Caco-2 (cell line): ENCODE measurements at places on chromosomes 7 and 10.

- peak; percentile 97 for DNase-seq
Measured at GRCh38 chr7:65872776-65873581, at the start of gene VKORC1L1. Gene VKORC1L1 (plus strand): TSS chr7:65873074. CDS start chr7:65873372, 298 bp downstream.

DNA sequence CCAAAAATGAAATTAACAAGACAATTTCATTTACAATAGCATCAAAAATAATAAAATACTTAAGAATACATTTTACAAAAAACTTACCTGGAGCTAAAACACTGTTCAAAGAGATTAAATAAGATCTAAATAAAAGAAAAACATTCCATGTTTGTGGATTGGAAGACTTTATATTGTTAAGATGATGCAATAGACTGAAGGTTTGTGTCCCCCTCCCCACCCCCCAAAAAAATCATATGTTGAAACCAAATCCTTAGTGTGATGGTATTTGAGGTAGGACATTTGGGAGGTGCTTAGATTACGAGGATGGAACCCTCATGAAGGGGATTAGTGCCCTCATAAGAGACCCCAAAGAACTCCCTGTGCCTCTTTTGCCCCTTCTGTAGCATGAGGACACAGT, 117.6 kb downstream of the ZNF467 start:
- no peak for DNase-seq

DNA sequence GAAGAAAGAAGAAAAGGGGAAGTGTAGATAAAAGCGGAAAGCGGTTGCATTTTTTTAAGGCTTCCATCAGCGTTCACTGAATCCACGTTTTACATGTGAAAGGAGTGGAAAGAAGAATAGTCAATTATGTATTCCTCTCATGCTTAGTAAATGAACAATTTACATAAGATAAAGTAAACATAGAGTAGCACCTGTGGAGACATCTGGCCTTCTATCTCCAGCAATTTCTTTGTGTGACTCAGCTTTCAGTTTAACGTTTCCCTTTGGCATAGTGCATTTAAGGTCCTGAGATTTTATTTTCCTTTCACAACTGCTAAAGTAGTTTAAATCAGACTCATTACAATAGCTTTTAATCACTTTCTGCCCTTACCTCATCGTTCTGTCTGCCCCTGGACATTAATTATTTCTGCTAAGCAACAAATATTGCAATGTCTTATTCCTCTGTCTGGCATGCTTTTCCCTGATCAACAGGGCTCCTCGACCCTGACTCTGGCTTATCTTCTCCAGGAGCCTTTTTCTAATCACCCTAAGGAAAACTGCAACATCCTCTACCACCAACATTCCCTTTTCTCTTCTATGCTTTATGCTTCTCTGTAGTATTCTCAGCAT, 383.5 kb upstream of the VWC2 start:
- no peak for DNase-seq

DNA sequence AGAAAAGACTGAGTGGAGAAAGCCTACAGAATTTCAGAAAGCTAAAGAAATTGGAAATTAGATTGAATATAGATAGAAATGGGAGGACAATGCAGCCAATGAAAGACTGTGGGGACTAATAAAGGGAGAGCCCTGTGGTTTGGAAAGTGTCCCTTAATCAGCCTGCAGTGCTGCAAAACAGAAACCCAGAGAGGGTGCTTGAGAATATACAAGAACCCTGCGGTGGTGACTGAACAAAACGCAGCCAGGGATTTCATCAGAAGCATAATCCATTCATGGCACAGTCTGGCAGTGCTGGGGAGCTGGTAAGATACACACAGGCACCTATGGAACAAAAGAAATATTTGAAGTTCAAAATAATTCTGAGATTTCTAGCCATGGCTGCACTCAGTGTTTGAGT, 19.1 kb downstream of the CEP41 start:
- DNase-seq = no peak

DNA sequence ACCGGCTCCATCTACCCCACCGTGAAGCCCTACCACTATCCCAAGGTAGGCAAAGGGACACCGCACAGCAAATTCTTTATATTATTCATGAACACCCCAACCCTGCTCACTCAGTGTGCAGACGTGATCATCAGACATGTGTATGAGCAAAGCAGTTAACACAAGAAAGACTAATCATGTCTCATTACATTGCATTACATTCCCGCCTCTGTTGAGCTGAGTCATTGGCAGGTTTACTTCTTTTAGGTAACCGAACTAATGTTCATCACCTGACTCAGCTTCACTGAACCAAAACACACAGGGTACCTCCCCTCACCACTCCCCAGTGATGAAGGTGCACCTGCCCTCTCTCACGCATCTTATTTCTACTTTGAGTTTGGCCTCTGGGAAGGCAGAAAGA, 233.4 kb downstream of the PAXIP1 start:
- DNase-seq = no peak

- DNase-seq = no peak
Measured at GRCh38 chr10:122285506-122286444, 14.7 kb downstream of the BTBD16 start.

DNA sequence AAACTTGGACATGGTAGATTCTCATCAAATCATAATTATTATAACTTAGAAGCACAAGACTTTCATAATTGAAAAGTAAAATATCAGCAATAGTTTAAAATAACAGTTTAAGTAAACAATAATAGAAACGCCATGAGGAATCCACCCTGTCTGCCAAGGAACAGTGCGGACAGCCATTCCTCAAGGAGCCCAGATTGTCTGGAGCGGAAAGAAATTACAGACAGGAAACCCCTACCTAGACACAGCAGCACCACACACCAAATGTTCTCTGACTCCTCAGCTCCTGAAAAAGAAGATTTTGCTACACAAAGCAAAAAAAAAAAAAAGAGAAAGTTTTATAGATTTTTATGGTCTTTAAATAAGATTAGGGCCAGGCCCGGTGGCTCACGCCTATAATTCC, 21.5 kb upstream of the SEC61G start:
- DNase-seq = no peak

DNA sequence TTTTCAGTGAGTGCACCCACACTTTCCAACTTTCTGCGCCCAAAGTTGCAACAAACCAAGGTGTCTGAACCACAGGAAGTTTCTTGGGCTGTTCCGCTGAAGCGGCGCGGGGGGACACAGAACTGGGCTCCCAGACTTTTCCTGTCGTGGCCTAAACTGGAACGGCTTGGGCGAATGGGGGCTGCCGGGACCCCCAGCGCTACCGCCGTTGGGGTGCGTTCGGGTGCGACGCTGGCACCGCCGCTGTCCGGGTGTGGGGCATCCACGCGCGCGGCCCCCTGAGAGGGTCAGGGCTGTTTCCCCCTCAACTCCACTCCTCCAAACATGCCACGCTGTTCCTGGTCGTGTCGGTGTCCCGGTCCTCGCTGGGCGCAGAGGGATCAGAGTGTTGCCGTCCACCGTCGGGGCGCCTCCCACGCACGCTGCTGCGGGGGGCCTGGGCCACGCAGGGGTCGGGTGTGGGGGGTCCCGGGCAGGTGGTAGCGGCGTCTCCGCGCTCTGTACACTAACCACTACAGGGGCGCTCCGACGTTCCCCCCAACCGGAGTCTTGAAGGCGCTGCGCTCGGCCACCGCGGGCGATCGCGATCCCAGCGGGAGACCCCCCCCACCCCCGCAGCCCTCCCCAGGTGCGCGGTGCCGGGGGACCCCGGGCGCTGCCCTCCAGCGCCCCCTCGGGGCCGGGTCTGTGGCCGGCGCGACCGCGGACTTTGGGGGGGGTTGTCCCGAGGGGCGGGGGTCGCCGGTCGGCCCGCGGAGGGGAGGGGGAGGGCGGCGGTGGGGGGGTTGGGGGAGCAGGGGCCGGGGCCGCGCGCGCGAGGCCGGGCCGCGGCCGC, 2.2 kb upstream of the CUX1 start:
- peak; percentile 83 for DNase-seq

- DNase-seq = peak; percentile 74
Measured at GRCh38 chr7:47283497-47284131, 298.3 kb downstream of the TNS3 start.

DNA sequence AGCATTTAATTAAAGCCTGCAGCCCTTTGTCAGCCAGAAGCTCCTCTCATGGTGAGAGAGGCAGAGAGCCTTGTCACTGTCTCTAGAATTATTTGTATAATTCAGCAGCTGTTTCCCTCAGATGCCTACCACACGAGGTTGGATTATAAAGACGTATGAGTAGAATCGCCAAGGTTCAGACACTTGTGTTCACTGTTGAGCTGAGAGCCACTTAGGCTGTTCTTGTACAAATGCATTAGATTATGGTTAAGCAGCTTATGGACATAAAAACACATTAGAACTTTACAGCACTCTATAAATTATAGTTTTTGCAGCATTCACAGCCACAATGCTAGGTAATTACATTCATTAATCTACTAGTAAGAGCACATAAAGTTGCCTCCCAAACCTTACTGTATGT, 282.6 kb downstream of the AUTS2 start:
- no peak for DNase-seq

DNA sequence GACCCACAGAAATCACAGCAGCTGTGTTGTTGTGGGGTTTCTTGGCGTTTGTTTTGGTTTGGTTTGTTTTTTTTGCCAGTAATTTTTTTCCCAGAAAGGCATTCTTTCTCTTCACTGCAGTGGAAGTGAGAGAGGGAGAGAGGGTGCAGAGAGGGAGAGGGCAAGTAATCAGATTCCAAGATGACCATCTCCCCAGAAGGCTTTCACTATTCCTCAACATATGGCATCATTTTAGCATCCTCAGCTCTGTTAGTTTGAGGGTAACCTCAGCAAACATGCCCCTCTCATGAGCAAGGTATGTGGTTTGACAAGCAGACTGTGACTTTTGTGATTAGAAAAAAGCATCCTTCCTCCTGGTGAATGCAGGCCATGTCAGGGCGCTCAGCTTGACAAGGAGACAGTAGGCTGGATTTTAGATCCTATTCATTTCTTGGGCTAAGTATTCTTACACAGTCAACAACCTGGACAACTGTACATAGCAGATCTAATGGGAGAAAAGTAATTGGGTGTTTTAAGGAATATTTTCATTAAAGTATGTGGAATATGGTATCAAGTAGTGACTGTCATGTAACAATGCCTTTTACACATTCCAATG, 86.3 kb upstream of the PIK3CG start:
- DNase-seq = no peak

GRCh38 chr7:80218723-80219122, 84.1 kb downstream of the GNAI1 start:
- no peak for DNase-seq

DNA sequence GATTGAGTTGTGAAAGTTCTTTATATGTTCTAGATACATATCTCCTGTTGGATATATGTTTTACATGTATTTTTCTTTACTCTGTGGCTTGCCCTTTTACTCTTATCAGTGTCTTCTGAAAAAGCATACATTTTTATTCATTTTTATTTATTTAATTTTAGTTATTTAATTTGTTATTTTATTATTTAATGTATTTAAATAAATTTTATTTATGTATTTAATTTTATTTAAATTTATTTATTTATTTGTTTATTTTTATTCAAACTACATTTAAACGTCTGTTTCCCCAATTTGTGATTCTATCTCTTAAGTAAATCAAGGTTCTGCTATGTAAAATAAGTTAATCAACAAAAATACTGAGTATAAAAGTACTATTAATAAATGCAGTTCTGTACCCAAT, 279.1 kb upstream of the AKR1E2 start:
- DNase-seq = no peak

GRCh38 chr10:7563770-7564169, 103.0 kb downstream of the ITIH5 start:
- no peak for DNase-seq

DNA sequence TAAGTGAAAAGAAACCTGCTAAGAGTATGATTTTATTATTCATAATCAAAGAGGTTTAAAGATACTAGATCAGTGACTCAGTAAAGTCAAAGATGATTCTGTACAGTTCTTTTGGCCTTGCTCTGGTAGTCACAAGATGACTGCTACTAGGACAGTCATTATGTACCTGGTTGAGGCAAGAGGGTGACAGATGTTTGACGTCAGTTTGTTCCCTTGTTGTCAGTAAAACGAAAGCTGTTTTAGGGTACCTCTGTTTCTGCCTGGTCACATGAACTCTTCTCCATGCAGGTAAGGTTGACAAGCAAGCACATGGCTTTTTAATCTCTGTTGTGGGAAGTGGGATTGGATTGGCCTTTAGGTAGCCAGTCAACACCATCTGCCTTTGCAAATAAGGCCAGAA, 308.0 kb downstream of the EXOC4 start:
- DNase-seq = no peak

DNA sequence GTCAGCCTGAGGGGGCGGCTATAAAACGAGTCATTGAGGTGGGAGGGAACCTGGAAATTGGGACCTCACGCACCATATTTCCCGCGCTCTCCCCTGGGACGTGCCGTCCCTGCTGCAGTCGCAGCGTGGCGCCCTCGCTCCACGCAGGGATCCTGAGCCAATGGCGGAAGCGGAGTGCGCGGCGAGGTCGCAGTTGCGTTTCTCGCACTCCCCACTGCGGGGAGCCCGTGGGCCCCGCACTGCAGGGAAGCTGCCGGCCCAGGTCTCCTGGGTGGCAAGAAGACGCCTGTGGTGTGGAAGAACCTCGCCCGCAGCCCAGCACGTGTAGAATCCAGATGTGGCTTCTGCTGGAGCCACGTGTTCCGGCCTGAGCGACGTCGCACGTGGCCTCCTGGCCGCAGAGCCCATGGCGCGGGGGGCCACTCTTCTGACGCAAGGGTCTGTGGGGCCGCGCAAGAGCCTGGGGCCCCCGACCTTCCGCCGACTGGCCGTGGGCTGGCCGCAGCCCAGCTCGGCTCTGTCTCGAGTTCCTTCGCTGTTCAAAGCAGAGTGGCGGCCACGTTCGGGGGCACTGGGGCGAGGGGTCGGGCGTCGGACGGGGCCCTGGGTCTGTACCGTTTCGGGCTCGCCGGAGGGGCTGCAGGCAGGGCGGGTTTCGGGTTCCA, 26.4 kb downstream of the HIF1AN start:
- peak; percentile 83 for DNase-seq

DNA sequence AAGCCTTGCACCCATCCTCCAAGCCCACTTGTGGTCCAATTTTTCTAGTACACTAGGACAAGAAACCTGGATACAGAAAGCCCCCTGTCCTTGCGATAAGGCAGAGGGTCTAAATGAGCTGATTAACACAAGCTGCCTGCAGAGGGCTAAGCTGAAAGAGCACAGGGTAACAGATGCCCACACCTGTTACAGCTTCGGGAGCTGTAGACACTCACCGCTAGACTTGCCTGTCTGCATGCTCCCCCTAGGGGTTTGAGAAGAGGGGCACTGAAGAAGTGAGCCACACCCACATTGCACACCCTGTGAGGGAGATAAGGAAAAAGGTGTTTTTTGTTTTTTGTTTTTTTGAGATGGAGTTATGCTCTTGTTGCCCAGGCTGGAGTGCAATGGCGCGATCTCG, 386.5 kb upstream of the AUTS2 start:
- DNase-seq = no peak

GRCh38 chr7:108138911-108139310, 8.8 kb upstream of the LAMB4 start:
- DNase-seq = no peak

DNA sequence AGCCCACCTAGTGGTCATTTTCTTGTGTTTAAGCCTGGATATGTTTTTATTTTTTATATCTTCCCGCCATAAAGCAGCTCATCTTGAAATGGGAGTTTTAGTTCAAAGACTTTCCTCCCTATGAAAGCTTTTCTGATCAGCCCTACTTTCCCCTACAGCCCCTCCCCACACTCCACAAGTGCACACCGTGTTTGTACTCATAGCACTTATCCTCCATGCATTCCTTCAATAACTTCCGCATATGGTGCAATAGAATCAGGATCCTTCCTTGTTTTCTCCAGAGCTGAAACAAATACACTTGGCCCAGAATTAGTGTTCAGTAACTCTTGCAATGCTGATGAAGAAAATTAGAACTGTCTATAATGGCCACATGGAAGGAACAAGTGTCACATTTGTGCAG, 235.9 kb downstream of the KCNMA1 start:
- DNase-seq = no peak
